Fibroblast of skin of left biceps (primary cell): ENCODE measurements at places on chromosomes 12 and 14.

DNA sequence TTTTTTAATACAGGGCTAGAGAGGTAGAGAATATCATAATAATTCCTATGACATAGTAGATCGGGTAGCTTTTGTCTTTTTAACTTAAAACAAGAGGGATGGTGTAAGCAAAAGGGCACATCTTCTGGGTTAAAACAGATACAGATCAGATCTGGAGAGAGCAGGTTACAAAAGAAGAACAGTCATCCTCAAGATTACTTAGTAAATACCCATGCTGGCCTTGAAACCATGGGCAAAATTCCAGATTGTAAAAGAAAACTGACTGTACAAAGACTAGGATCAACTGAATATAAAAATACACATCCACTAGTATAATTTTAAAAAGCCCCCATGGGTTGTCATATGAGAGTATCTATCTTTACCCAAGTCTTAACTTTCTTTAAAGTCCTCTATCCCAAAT, 76.7 kb downstream of the MED13L start:
- no peak for DNase-seq

DNA sequence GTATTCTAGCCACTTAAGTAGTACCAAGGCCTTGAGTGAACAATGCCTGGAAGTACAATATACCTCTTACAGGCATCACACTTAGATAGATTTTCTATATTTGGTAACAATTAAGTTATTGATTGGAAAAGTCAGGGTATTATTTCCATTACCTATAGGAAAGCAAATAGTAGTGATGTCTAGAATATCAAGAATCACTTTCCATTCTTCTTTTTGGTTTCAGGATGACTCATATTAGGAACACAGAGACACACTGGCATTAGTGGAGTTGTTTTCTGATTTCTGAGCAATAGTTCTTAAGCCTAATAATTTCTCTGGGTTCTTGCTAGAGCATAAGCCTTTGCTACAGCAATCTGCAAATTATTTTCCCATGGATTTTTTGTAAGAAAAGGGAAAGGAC, 1640.0 kb upstream of the SEL1L start:
- DNase-seq: no peak

DNA sequence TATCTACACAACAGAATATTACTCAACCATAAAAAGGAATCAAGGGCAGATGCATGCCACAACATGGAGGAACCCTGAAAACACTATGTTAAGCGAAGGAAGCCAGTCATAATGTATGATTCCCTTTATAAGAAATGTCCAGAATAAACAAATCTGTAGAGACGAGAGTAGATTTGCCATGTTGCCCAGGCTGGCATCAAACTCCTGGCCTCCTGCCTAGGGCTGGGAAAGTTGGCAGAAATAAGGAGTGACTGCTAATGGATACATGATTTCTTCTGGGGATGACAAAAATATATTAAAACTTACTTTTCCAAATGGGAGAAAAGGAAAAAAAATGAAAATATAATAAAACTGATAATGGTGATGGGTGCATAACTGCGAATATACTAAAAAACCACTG, 10.9 kb downstream of the CLIP1 start:
- DNase-seq: no peak

DNA sequence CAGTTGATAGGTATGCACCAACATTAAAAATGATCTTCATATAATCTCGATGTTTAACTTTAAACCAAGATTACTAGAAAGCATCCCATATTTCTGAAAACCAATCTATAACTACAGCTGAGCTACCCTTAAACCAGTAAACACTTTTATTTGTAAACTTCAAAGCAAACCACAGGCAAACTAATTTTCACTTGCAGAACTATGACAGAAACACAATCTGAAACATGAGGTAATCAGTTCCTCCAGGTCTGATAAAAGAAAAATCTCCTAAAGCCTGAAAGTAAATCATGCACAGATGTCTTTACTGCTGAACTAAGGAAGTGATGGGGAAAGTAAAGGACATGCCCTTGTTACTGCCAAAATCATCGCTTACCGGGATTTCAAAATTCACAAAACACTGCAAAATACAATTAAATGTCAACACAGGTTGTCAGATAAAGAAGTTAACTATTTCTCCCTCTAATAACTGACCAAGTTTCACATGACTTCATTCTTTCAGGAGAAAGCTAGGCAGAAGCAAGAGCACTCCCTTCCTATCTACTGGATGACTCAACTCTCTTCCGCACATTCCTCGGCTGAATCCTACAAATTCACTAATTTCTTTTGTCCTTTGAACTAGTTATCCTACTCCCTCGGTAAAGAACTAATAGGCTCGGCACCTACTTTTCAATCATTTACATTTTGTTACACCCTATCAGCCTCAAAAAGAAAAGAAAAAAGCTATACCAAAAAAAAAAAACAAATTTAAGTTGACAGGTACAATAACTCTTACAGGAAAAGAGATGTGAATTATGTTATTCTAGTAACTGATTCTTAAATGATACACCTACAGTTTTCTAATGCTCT, 1.4 kb downstream of the EEA1 start:
- DNase-seq: peak; percentile 34

DNA sequence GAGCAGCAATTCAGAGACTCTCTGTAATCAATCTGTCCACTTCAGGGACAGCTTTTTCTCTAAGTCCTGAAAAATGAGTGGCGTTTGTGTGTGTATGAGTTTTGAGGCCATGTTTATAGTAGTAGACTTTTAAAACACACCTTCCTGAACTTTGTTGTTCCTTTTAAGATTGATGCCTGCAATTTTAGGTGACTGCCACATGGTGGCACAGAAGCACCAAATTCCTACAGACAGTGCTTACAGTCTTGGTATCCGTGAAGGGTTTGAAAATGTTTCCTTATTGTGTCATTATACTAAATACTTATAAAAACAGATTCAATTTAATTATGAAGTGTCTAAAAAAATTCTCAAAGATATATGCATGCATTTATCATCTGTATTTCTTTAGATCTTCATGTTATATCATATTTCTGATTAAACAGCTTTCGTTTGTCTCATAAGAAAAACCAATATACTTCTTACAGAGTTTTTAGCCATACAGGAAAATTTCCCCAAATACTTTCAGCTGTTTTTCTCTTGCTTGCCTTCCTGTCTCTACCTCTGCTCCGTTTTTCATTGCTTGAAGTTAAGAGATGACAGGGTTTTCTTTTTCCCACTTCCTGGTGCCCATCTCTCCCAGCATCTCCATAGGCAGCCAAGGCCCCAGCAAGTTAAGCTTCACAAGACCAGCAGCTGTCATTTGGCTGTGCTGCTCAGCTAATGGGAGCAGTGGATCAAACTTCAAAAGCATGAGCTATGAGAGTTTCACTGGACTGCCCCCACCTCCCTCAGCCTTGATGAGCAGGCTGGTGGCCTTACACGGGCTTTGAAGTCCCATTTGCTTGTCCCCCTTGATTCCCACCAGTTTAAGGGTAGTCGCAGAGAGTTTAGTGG, 259.6 kb downstream of the AKAP6 start:
- no peak for DNase-seq

DNA sequence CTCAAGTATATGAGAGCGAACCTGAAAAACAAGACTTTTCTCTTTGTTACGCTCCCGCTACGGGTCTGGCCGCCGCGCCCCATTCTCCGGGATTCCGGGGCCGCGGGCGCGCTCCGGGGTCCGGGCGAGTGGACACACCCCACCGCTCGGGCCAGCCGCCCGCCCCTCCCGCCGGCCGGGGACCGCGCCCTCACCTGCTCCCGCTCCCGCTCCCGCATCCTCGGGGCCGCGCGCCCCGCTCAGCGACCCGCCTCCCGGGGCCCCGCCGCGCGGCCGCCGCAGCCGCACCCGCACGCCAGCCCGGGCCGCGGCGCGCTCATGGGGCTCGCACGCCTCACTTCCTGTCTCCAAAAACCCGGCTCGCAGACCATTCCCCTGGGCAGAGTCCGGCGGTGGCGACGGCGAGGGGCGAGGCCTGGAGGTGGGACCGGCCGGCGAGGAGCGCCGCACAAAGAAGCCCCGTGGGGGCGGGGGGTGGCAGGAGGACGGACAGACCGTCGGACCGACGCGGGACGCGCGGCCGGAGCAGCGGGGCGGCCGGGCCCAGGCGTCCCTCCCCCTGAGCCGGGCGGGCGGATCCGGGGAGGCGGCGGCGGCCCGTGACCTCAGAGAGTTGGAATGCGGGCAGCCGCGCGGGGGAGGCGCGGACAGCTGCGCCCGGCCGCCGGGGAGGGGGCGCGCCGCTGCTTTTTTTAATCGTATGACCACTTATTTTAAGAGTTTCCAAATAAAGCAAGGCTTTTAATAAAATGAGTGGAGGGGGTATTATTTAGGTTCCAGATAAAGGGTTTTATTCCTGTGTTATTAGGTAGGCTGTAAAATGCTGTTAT, at the start of gene PTPN21:
Gene PTPN21 (minus strand): TSS at position 551 of the 830 bp plus-strand sequence. CDS start 4,590 bp downstream, outside the sequence.
- no peak for DNase-seq

DNA sequence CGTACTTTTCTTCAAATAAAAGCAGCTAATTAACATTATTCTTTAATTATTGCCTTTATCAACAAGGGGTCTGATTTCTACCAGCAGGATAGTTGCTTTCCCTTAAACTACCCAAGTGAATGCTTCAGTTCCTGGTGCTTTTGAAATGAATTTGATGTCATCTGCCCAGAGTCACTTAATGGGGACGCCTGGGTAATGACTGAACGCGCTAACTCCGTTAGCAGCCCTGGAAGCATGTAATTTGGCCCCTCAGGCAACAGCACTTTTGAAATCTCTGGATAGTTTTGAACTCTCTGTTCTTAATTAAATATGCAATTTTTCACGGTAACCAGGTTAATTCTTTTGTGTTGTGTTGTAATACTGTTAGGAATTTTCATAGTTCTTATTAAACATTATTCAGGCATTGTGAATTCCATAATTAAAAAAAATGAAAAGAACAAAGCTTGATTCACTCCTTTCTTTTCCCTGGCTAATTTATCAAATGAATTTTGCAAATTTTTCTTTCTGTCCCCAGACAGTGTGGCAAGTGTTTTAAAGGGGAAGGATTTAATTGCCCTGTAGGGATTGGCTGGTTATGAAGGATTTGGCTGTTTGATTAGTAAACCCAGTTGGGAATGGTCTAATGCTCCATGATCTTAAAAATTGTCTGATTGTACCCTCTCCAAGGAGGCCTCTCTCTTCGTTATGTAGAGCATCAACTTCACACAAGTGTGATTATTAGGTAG, 137.5 kb upstream of the MYL2 start:
- no peak for DNase-seq

GRCh38 chr12:38137287-38137686, 179.3 kb upstream of the ALG10B start:
- no peak for DNase-seq

DNA sequence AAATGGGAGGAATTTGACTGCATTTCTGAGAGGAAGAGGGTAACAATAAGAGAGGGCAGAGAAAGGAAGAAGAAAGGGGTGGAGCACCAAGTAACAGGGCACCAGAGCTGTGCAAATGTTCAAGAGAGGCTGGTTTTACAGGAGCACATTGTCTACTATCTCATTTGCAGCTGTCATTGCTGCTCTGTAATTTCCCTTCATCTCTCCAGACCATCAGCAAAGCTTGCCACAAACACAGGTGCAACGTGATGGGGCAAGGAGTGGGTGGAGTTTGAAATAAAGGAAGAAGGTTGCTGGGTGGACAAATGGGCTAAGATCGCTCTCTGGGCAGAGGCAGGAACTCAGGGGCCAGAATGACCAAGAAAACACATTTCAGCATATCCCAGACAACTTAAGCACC, 47.9 kb upstream of the PLEKHG6 start:
- no peak for DNase-seq

GRCh38 chr12:63415357-63415756, 252.9 kb downstream of the DPY19L2 start:
- no peak for DNase-seq

DNA sequence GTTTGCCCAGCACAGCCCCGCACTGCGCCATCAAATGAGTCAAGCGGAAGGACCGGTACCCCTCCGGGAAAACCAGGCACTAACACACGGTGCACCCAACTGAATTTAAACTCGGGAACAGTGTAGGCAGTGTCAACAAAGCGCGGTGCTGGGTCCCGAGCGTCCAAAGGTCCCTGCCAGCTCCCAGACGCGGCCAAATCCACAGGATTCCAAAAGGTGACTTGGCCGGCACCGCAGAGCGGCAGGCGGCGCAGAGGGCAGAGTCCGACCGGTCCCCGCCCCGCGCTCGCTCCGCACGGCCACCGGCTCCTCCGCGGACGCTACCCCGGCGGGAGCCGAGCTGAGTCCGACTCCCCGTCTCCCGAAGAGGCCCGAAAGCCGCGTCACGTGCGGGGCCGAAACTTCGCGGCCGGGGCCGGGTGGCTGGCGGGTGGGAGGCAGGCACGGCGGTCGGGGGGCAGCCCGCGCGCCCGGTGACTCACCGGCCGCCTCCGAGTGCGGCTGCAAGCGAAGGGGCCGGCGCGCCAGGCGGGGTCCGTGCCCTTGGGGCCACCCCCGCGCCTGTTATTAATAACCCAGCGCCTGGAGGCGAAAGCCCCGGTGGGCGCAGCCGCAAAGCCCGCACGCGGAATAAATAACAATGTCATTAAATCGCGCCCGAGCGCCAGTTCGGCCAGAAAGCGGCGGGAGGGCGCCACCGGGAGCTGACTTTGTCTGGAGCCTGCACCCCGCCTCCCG, 863 bp downstream of the DENND5B start:
- no peak for DNase-seq

DNA sequence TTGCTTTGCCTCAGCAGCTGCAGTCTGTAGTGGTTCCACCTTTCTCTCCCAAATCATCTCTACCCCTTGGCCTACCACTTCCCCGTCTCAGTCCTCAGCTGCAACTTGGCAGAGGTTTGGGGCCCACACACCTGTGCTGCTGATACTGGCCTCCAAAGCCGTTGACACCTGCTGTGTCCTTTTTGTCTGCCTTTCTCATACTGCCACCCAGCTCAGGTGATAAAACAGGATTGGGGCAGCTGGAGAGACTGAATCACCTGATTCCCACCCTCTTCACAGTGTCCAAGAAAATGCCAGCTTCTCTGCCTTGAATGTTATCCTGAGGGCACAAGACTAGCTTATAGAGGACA, 103.7 kb downstream of the ETV6 start:
- DNase-seq: no peak

DNA sequence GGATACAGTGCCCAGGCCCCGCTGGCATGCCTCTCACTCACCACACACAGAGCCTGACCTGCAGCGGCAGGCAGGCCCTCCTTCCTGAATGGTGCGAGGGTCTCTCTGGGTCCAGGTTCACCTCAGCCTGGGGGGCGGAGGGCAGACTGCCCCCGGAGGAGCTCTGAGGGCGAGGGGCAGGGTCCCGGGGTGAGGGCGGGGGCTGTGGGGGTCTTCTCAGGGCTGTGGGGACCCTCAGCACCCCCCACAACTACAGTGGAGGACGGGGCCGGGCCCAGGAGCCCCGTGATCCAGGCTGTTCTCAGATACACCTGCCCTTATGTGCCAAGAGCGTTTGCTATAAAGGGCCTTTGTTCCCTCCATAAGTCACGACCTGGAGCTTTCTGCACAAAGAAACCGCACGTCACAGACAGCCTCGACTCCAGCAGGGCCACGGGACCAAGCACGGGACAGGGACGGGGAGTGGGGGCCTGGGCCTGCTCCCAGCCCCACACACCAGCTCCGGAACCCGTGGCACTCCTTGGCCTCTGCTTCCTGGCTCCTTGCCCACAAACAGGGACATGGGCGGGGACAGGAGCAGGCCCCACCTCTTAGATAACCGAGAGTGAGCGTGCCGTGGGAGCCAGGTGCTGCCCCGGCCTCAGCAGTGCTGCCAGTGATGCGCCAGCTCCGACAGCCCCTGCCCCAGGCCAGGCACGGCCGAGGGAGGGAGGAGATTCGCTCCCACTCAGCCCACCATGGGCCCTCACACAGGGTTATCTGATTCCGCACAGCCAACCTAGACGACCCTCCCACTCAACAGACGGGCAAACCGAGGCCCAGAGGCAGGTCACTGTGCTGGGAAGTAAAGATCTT, 101.9 kb downstream of the RFLNA start:
- DNase-seq: no peak
